Fibroblast of skin of abdomen (primary cell): ENCODE measurements at places on chromosomes 12 and 14.

- no peak for DNase-seq
Observed at GRCh38 chr14:97058074-97058467, 260.9 kb downstream of the VRK1 start.

- DNase-seq, result no peak
Observed at GRCh38 chr12:5771756-5772155, 173.3 kb downstream of the ANO2 start.

GRCh38 chr12:7178481-7178880 lies 11.0 kb upstream of the PEX5 start:
- no peak for DNase-seq

DNA sequence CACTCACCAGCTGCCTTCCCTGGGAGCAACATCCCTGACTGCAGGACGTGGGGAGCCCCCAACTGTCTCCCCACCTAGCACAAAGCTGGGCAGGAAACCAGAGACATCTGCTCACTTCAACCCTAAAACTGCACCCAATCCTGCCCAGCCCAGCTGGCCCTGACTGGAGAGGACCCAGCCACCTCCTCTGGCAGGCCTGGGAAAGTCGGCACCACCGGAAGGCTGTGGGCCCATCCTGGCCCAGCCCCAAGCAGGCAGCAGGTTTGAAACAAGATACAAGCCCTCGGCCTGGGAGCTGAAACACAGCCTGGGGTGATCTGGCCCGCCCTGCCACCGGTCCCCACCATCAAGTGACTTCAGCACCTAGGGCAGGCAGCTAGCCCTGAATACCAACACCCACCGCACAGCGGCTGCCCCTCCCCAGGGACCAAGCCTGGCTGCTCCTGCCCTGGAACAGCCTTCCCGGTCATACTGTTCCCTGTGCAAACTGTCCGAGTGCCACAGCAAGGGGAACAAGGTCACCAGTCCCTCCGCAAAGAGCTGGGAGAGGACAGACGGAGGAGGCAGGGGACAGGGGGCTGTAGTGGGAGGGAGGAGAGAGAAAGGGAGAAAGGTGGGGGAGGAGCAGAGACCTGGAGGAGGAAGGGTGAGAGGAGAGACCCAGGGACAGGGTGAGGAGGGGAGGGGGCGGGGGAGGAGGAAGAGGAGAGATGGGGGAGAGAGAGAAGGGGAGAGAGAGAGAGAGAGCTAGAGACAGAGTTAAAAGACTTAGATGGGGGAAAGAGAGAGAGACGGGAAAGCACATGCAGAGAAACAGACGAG lies 115.7 kb downstream of the RFLNA start:
- DNase-seq, result no peak

DNA sequence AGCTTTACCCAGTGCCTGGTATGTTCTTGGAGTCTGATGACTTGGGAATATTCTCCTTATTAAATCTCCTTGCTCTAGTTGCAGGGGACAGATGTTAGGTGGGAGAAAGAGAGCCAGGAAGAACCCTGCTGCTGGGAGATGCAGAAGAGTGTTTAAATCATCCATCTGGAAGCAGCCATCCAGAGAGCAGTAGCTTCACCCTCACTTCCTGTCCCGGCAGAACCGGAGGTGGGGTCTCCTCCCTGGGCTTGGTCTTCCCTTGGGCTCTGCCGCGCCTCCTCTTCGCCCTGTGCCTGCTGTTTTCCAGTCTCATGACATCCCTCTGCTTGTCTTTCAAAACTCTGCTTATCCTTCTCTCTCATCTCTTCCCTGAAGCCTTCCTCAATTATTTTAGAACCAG lies 15.5 kb downstream of the B4GALNT3 start:
- no peak for DNase-seq

- DNase-seq, result no peak
Observed at GRCh38 chr12:4472046-4472445, 26.4 kb upstream of the FGF6 start.

GRCh38 chr14:67911562-67911961 lies 92.0 kb downstream of the RAD51B start:
- DNase-seq, result no peak

DNA sequence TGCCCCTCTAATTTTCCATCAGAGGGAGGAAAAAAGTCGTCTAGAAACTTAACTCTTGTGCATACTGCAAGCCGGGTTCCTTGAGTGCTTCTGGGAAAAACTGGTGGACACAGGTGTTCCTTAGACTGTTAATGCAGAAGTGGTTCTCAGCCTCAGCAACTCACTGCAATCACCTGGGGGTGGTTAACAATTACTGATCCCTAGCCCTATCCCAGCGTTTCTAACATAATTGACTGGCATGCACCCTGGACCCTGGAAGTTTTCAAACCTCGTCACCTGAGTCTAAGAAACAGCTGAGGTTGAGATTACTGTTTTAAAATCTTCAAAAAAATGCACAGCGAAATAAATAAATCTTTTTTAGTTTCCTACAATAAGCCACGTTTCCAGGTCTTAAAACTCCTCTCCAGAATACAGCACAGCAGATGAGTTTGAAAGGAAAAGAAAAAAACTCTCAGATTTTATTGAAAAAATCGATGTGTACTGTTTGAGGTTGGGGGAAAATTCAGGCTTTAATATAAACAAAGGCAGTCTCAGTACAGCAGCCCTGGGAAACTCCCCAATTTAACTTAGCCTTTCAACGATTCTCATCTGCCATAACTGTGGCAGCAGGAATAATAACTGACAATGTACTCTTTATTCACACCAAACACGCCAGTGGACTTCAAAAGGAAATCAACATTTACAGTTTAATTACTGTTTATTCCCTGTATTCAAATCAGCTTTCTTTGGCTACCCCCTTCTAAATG lies 45.4 kb downstream of the PHLDA1 start:
- DNase-seq, result no peak

GRCh38 chr14:105485739-105486162 lies 935 bp upstream of the CRIP1 start:
- peak; percentile 24 for DNase-seq

GRCh38 chr12:107306141-107306659 lies 212.9 kb upstream of the CRY1 start:
- DNase-seq, result no peak

DNA sequence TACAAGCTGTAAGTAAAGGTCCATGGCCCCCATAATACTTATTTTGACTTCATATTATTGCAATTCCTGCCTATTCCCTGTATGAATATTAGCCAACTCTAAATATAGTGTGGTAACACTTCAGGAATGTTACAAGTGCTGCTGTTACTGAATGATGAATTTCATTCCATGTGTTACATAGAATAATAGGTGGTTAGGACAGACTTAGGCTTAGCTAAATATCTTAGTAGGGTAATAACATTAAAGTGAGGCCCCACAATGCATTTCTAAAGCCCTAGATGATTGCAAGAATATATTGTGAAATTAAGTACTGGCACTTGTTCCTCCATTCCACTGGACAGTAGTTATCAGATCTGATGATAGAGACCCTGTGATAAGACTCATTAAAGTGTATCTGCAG lies 182.7 kb downstream of the PCNX1 start:
- peak; percentile 72 for DNase-seq

DNA sequence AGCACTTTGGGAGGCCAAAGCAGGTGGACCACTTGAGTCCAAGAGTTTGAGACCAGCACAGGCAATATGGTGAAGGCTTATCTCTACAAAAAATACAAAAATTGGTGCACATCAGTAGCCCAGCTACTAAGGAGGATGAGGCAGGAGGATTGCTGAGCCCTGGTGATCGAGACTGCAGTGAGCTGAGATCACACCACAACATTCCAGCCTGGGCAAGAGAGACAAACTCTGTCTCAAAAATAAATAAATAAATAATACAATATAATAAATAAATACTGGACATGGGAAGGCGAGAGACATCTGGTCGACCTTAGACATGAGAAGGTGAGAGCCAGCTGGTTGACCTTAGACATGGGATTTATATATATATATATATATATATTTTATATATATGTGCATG lies 119.8 kb upstream of the SLC38A4 start:
- DNase-seq, result no peak

GRCh38 chr12:88419794-88420193 lies 160.5 kb downstream of the KITLG start:
- peak; percentile 61 for DNase-seq

- DNase-seq, result peak; percentile 37
Observed at GRCh38 chr14:63573581-63573980, 30.4 kb upstream of the PPP2R5E start.

GRCh38 chr14:34615507-34615906 lies 14.4 kb downstream of the SNX6 start:
- DNase-seq, result no peak

GRCh38 chr12:32448586-32448985 lies 49.2 kb downstream of the FGD4 start:
- DNase-seq, result no peak

DNA sequence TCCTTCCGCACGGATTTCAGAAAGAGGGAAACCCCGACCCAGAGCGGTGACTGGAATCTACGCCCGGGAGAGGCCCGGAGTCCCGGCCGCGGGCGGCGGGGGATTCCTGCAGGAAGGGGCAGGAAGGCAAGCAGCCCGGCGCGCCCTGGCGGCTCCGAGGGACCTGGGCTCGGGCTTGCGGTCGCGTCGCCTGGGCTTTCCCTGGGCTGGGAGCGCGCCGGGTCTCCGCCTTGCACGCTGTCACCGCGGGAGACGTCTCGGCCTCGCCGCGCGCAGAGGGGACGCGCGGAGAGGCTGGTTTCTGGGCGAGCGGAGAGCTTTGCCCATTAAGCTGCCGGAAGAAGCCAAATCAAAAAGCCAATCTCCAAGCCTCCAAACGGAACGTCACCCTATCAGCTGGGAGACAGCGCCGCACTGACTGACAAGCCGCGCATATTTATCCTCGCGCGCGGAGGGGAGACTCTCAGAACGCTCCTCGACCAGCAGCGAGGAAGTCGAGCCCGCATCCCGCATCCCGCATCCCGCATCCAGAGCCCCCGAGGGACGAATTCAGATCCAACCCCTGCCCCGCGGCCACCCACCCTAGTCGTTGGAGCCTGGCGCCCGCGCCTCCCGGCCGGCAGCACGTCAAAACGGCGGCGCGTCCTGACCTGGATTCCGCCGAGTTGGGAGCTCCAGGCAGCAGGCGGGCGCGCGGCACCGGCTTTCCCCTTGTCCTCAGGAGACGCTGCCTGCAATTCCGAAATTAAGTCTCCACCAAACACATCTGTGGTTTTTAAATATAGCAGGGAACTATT lies at the start of gene SLC8A3:
TSS of gene SLC8A3 (minus strand) at position 293 of the 797 bp plus-strand sequence. CDS start 20,529 bp downstream, outside the sequence.
- peak; percentile 42 for DNase-seq

DNA sequence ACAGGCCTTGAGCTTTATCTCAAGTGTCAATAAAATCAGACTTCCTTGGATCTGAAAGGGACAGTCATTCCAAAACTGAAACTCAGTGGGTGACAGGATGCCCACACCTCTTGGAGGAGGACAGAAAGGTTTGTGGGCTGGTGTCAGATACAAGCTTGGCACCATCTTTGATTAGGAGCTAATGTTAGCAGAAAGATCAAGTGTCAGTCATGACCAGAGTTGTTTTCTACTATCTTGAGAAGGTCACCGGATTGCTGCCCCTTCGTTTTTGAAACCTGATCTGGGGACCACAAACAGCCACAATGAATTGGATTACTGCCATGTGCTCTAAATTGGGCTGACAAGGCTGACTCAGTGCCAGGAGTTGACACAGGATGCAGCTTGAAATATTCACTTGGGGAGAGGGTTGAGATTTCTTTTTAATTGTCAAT lies 88.3 kb downstream of the OTOGL start:
- peak; percentile 59 for DNase-seq

DNA sequence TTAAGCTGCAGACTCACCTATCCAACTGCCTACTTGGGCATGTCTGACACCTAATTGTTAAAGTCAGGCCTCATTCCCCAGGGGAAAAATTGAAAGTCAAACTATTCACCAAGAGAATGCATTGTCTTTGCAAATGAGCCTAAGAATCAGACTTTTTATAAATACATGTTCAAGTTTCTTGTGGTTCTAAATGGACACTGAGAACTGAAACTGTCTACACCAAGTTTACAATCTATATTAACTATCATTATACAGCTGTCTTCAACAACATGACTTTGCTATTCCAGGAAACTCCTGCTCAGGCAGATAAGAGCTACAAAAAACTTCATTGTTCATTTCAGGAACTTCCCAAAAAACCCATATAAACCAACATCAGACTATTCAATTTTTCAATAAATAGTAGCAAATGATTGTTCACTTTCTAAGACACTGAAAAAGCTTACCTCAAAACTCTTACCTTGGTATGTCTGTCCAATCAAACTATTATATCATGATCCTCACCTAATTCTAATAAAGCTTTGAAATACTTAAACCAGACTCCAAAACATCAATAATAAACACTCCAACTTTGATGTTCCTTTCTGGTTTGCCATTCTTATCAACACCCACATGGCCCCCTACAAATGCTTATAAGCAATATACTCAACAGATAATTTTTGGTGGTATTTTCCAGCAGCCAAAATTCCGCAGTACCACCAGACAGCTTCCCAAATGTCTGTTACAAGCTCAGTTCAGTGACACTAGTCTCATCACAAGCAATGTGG lies 24.2 kb downstream of the CDK17 start:
- no peak for DNase-seq

- DNase-seq, result peak; percentile 54
Observed at GRCh38 chr12:107393043-107393717, 292.4 kb upstream of the PWP1 start.

DNA sequence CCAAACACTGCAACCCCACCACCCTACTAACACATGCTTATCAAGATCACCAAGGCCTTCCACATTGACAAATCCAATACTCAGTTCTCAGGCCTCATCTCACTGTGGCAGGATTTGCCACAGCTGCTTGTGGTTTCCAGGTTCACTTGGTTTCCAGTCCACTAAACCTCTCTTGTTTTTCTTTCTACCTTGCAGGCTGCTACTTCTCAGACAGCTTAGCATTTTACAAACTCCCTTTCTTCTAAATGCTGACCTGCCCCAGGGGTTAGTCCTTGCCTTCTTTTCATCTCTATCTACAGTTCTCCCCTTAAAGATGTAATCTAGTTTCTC lies 84.1 kb downstream of the BCAT1 start:
- peak; percentile 22 for DNase-seq

DNA sequence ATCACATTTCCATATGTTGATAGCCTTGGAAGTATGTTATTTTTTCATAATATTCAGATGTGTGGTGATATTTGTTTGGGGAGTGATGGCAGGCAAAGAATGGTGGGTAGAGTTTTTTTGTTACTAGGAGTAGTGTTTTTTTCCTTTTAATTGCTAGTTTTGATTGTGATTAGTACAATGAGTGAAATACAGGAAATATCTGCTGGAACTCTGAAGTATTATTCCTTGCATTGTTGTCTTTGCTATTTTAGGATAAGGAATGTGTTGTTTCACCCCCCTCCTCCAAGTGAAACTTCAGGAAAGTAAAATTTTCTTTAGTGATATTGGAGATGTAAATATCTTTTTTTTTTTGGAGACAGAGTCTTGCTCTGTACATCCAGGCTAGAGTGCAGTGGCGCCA lies 105.4 kb downstream of the DIP2B start:
- no peak for DNase-seq

GRCh38 chr14:39431416-39432178 lies 636 bp downstream of the FBXO33 start:
- DNase-seq, result peak; percentile 22
